ENCODE measurements at places on chromosomes 2 and 18.

GRCh38 chr2:238706673-238707072 is 141.2 kb upstream of the TWIST2 start:
- DNase-seq: no peak

- no peak for DNase-seq
These were observed 569.7 kb downstream of the RIT2 start for GRCh38 chr18:42545825-42546224.

- peak; percentile 20 for DNase-seq
These were observed 807 bp downstream of the PELI1 start for GRCh38 chr2:64143169-64144056.

DNA sequence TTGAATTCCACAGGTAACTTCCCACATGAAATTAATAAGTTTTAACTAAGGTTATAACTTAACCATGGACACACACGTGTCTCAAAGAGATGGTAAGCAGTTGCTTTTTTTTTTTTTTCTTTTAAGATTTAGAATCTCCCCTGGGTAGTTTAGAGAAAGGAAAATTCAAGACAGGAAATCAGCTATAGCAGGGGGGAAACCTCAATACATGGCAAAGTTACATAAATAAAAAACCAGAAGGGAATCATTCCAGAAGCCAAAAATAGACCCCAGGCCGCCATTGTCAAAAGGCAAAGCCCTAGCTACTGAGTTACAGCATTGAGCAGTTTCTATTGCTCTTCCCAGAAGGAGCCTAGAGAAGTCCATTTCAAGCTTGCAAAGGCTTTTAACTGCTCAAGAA is 91.5 kb upstream of the ZNF236 start:
- no peak for DNase-seq

- DNase-seq: no peak
These were observed 186.2 kb downstream of the MBD5 start for GRCh38 chr2:148207111-148207510.

DNA sequence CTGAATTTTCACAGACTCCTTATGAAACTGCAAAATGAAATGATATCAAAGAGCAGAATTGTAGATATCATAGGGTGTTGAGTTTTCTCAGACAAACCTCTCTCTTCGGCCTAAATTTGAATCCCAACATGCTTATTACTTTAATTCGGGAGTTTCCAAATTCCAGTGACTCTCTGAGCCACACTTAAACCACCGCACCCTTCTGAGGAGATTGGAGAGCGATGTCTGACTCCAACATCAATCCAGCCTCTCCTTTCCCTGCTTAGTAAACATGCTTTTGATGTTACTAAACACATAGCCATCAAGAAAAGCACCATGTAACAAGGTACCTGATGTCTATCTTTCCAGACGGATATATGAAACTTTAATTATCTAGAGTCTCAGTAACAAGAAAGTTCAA is 103.1 kb upstream of the ARHGAP28 start:
- DNase-seq: no peak

DNA sequence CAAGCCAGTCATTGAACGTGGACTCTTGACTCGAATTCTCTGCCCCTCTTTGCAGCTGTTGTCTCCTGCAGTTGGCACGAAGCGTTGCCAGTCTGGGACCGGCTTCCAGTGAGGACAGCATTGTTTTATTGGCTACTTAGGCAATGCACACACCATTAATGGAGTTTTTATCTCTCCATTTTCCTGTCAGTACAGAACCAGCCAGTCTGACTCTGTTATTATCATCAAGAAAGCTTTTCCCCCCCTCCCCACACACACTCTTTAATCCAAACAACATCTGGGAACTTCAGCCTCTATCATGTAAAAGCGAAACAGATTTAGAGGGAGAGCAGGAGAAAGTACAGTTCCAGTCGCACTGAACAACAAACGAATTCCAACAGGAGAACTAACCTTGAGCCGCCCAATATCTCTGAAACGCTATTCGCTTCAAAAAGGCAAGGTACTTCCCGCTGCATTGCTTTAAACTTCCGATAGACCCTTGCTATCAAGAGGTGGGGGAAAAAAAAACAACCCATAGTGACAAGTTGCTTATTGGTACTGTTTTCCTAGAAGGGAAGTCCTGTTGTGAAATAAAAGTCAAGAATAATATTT is 38.2 kb downstream of the ACVR1 start:
- DNase-seq: no peak

Data from HuH-7.5 (cell line).